ENCODE measurements at places on chromosomes 11 and 22.

GRCh38 chr11:120547811-120548681, 36.5 kb downstream of the GRIK4 start:
- DNase-seq = no peak

DNA sequence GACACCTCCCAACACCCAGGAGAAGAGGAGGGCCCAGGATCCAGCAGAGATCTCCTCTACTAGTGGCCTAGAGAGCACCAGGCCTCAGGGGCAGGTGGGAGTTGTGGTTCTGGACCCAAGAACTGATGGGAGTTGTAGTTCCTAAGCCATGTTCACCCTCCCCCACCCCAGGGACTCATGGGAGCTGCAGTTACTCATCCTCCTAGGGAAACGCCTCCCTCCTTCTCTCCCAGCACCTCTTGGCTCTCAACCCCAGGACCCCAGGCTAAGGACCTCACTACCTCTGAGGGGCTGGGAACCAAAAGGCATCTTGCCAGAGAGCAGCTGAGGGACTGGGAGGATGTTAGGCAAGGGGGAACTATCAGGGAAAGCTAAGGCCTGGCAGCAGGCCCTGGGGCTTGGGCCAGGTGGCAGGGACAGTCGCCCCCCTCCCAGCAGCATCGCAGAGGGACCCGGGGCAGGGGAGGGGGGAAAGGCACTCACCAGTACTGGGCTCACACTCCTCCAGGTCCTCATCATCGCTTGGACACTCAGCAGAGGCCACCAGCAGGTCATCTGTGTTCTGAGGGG, 28.9 kb downstream of the SLC22A12 start:
- no peak for DNase-seq

- no peak for DNase-seq
Measured at GRCh38 chr11:58829786-58830185, 14.7 kb downstream of the GLYATL2 start.

DNA sequence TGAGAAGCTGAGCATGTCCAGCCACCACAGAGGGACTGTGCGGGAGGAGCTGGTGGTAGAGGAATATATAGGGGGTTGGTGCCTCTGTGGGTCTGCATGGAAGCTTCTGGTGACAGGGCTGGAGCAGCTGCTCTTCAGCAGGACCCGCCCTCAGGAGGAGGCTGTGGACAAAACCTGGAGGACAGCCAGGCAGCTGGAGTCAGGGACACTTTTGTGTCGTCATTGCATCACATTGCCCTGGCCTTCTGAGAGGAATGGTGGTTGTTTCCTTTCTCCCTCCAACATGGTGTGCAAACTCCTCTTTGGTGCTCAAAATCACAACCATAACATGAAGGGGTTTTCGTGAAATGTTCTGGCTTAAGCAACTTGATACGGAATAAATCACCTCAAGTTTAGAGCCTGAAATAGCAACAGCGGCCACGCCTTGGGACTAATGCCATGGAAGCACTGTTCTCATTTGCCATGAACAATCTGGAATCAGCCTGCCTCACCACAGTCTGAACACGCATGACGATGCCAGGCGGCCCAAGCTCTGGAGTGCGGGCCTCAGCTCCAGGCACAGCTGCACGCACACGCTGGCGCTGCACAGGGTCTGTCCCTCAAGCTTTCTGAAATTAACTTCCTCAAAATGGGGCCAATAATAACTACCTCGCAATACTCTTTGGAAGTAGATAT, 17.1 kb upstream of the CSRP3 start:
- DNase-seq = no peak

GRCh38 chr11:70627219-70627618, 228.9 kb downstream of the CTTN start:
- no peak for DNase-seq

GRCh38 chr22:49609207-49609876, 218.3 kb downstream of the BRD1 start:
- DNase-seq = no peak

- DNase-seq = no peak
Measured at GRCh38 chr11:87466223-87466622, 428.5 kb downstream of the TMEM135 start.

DNA sequence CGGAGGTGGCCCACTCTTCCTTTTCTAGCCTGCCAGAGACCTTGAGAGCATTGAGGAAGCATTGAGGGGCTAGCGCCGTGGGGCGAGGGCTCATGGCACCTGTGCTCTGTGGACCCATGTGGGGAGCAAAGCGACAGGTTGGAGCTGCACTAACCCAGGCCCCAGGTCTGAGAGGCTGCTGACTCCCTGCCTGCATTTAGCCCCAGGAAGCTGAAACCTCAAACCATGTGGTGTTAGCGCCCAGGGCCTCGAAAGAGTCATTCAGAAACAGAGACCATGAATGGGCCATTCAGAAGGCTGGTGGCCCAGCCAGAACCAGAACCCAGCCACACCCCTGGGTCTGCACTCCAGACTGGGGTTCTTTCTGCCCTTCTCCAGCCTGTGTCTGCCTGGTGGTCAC, 88.6 kb downstream of the BCR start:
- no peak for DNase-seq

DNA sequence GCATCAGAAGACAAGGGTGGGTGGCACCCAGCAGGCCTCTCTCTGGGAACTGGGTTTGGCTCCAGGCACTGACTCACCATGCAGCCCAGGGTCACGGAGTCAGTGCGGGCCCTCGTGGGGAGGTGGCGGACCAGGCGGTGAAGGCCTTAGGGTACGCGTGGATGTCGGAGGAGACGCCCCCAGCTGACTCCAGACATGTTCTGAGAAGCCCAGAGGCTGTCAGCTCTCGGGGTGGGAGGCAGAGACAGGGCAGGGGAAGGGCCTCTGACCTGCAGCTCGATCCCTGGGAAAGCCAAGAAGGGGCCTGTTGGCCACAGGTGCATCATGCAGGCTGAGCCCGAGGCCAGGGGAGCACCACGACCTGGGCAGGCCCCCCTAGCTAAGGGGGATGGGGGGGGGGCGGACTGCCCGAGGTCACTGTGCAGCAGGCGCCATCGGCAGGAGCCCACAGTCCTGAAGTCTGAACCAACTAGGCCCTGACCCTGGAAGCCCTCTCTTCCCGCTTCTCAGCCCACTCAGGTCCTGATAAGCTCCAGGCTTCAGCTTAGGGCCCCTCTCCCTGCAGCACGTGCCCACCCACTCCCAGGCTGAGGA, 18.0 kb downstream of the MOB2 start:
- DNase-seq = no peak

- DNase-seq = no peak
Measured at GRCh38 chr11:64661146-64661545, 61.9 kb downstream of the NRXN2 start.

DNA sequence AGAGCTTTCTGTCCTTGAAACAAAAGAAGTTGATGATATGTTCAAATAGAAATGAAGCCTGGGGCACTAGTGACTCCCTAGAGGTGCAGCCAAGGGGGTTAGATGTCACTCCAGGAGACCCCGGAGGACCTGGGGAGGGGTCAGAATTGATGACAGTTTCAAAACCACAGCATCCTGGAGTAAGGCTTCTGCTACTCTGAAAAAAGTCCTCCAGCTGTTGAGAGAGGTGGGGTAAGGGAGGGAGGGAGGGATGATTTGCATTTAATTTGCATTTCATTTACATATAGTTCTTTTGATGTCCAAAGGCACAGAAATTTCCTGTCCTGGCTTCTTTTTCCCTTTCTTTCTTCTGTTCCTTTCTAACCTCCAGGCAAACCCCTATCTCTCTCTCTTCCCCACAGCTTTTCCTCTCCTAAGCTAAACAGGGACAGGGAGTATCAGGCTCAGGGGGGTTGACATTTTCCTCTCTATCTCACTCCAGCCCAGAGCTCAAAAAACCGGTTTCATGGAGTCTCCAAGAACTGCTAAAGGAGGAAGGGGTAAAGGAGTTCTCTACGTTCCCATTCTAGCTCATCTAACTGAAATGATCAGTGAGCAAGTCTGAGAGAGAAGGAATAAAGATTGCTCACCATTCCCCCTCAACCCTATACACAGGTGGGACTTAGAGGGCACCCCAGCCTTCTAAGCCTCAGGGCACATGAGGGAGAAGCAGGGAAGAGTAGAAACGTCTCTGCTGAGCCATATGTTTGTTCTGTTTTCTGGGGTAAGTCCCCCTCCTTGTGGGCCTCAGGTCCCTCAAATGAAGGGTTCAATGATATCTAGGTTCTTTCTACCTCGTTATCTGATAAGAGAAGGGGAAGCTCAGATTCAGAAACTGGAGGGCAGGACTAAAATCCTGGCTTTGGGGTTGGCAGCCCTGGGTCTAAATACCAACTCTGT, 3.5 kb upstream of the POU2F3 start:
- DNase-seq = peak; percentile 7

- DNase-seq = no peak
Measured at GRCh38 chr11:71558996-71559395, 6.4 kb upstream of the KRTAP5-10 start.

DNA sequence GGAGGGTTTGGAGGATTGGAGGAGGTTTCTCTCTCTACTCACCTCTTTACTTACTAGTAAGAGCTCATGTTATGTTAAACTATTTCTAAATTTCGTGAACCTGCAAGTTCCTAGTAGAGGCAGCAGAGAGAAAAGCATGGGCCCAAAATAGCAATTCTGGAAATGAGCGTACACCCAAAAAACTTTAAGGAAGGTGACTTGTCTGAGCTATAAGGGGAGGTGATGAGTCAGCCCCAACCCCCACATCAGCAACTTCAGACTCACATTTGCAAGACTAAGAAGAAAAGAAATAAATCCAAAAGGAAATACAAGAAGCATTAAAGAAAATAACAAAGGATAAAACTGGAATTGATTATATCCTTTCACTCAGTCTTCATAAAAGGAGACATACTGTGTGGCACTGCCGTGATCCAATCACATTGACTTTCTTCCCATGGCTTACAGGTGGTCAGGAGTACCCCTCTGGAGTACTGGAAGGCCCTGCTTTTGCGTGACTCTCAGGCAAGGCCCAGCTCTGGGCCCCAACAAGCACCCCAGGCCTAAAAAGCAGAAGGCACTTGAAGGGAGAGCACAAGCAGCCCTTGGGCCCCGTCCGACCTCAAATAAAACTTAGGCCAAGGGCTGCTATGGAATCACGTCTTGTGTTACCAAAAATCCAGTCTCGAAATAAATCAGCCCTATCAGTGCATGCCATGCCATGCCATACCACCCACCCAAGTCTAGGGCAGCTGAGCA, 14.3 kb downstream of the PACSIN2 start:
- no peak for DNase-seq

DNA sequence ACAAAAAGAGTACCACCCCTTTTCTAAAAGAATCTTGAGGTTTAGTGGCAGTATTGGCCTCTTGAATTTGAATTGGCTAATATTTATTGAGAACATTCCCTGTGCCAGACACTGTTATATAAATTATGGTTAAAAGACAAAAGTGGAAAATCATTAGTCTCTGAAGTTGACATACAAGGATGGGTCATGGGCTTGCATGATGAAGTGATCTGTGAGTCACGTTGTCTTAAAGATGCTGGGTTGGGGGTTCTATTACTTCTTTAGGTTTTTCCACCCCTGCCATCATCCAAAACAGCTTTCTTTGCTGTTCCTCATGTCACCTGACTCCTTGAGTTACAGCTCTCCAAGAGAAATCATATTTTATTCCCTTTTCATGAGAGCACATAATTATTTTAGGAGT, 85.0 kb downstream of the CD44 start:
- DNase-seq = no peak

- DNase-seq = no peak
Measured at GRCh38 chr11:6817694-6818093, 18.2 kb upstream of the OR6A2 start.

DNA sequence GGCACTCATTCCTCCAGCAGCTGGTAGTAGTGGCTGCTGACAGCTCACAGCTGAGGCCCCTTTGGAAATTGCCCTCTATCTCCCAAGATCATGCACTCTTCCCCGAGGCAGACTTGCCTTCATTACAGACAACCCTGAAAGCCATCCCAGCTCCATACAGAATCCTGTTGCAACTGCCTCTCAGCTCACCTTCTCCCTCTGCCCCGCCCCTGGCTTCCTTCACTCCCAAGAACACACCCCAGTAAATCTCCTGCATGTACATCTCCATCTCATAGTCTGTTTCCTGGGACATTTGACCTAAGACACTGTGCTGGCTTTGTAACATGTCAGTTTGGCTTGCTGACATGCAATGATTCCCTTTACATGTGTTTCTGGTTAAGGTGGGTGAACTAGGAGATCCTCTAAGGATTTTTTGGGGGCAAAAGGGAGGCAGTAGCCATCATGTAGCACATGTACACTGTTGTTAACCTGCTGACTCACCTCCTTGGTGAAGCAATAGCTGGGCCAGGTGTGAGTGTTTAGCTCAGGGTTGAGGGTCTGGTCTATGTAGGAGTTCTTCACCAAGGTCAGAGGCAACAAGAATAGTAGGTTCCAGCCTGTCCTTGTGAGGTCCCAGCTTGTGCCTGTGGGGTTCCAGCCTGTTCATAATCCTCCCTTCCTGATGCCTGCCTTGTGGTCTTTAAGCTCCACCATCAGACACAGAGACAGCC, 179.6 kb downstream of the CSNK2A3 start:
- DNase-seq = no peak

DNA sequence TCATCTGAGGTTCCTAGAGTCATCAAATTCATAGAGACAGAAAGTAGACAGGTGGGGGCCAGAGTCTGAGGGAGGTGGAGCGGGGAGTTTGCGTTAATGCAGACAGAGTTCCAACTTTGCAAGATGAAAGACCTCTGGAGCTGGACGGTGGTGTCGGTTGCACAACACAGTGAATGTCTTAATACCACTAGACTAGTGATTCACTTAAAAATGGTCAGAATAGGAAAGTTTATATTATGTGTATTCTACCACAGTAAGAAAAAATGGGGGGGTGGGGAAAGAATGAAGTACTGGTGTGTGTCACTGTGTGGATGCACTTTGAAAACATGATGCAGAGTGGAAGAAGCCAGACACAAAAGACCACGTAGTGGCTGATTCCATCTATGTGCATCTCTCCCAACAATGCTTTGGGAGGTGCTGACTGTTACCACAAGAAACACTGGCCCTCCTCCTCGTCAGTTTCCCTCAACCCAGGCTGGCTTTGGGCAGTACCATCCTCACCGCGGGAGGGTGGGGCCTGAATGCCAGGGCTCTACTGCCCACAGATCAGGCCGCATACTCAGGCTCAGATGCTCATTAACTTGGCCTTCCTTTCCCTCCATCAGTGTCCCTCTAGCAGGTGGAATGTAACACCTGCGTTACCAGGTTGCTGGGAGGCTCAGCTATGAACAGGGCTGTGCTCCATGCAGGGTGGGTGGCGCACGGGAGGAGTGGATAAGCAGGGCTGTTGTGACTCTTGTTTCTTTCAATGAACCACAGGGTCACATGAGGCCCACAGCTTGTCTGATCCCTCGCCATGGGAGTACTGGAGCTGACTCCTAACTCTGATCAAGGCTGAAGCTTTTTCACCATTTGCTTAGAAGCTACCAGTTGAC, 297.0 kb downstream of the CTTN start:
- no peak for DNase-seq

GRCh38 chr11:22626573-22627239, 1.1 kb upstream of the FANCF start:
- no peak for DNase-seq

All from stimulated activated naive B cell treated with anti-CD40 and anti-IgM and Interleukin-4, amounts not matched to agents 10 μg/mL and 1 μg/mL and 100 μg/mL, for 72 hours (primary cell).